CD4-positive, alpha-beta T cell treated with Interleukin-6 at 100 ng/mL for 8 hours (primary cell): ENCODE measurements at places on chromosomes 16 and 17.

- DNase-seq, result no peak
These were observed 975 bp downstream of the CHD9 start for GRCh38 chr16:53055541-53056391.

DNA sequence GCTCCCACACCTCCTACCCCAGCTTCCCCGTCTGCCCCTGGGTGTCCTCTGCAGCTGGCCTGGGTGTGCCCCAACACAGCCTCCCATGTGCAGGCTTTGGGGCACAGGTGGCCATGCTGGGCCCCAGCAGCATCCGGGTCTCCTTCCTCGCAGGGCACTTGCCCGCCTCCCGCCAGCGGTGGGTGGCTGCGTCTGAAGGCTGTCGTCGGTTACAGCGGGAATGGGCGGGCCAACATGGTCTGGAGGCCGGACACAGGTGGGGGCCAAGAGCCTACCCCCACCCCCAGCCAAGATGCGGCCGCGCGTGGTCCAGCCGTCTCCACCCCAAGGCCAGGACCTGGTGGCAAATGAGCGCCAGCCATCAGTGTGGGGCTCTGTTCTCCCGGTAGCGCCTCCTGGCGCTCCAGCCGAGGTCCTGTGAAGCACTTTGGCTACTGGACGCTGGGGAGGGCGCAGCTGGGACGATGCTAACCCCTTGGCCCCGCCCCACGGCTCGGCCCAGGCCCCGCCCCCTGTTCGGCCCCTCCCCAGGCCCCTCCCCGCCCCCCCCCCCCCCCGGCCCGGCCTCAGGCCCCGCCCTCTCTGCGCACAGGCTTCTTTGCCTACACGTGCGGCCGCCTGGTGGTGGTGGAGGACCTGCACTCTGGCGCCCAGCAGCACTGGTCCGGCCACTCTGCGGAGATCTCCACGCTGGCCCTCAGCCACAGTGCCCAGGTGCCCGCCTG is 7.3 kb upstream of the RHOT2 start:
- peak; percentile 65 for DNase-seq

- no peak for DNase-seq
These were observed 91.8 kb upstream of the CLEC18A start for GRCh38 chr16:69859105-69859989.

DNA sequence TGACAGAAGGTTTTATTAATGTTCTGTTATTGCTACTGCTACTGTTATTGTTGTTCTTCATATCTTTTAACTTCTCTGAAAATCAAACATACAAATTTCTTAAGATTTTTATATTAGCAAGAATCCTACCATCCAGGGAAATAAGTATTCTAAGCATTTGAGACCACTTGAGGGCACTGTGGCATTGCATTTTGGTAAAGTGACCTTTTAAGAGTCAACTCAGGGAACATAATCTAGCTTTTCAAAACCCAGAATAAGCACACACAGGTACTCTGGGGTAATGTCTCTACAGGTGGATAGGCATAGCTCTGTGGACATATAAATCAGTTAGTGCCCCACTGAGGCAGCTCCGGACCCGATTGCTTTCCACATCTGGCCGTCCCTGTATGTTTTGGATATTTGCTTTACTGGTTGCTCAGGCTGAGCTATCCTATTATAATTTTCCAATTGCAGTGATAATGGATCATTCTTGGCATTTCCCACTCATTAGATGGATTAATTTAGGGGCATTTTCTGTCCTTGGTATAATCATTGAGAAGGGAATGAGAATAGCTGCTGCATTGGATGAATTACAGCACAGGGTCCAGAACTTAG is 1425.1 kb upstream of the CDH8 start:
- no peak for DNase-seq

GRCh38 chr16:9850817-9851216 is 331.4 kb downstream of the GRIN2A start:
- no peak for DNase-seq

GRCh38 chr17:64658931-64659330 is 3.2 kb downstream of the SMURF2 start:
- DNase-seq, result no peak

- DNase-seq, result no peak
These were observed 13.0 kb downstream of the CA10 start for GRCh38 chr17:52145476-52145875.

DNA sequence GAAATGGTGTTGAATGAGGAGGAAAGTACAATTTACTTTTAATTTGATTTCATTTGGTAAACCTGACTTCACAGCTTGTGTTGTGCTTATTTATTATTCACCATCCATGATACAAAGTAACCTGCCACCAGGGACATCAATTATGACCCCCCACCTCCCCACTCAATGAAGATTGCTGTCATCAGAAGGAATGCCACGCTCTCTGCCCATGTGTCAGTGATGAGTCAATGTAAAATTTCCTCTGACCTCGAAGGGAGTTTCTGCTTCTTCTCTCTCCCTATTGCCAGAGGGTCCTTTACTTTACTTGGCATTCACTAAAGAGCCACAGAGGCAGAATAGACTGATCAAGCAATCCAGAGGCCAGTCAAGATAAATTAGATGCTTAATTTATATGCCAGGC is 759.7 kb downstream of the CDH11 start:
- no peak for DNase-seq

- no peak for DNase-seq
These were observed 9.4 kb downstream of the BAHCC1 start for GRCh38 chr17:81404558-81405165.

GRCh38 chr17:45060382-45060796 is 728 bp upstream of the NMT1 start:
- no peak for DNase-seq

GRCh38 chr16:79798416-79799053 is 198.0 kb upstream of the MAF start:
- no peak for DNase-seq

DNA sequence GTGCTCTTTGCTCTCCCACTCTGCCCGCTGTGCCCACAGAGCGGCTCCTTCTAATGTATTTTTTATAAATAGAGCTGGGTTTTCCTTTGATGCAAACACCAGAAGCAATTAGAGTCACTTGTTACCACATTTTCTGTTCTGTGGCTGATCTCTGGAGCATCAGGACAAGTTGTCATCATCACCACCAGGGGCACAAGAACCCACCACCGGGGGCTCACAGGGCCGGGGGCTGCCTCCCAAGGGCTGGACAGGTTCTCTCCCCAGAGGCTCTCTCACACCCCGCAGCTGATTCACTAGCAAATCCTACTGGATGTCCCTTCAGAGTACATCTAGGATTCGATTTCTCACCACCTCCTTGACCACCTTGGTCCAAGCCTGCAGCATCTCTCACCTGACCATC is 18.5 kb downstream of the C16orf82 start:
- no peak for DNase-seq

DNA sequence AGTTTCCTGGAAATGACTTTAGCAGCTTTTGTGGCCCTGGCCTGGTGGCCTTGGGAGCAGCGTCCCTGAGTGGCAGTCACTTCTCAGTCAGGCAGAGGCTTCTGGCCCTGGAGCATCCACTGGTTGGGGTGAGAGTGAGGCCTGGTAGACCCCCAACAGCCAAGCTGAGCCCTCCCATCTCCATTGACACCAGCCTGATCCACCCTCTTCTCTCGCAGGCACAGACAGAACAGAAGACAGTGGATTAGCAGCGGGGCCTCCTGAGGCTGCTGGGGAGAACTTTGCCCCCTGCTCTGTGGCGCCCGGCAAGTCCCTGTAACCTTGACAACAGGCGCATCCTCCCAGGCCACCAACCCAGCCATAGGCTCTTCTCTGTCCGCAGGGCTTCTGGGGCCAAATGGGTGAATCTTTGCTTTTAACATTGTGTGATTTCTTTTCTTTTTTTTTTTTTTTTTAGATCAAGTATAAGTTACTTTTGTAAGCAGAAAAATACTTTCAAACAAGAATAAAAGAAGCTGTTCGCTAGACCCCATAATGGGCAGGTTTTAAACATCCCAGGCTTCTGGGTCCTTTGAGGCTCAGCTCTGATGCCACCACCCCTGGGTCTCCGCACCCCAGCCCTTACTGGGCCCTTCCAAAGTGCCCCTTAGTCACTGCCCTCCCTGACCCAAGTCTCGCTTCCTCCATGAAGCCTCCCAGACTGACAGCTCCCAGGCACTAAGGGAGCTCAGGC is 12.7 kb upstream of the FLYWCH1 start:
- no peak for DNase-seq

DNA sequence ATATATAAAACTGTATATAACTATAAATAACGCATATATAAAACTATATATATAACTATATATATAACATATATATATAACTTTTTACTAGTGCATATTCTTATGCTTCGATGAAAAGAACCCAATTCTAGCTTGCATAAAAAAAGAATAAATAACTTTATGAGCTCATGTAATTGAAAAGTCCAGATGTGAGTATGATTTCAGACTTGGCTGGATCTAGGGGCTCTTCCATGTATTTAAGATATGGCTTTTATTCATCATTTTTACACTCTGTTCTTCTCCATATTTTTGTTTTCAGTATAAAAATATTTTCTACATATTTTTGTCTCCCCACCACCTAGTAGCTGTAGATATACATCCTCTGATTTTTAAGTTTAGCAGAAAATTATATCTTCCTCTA is 417.5 kb downstream of the CDH11 start:
- DNase-seq, result no peak

DNA sequence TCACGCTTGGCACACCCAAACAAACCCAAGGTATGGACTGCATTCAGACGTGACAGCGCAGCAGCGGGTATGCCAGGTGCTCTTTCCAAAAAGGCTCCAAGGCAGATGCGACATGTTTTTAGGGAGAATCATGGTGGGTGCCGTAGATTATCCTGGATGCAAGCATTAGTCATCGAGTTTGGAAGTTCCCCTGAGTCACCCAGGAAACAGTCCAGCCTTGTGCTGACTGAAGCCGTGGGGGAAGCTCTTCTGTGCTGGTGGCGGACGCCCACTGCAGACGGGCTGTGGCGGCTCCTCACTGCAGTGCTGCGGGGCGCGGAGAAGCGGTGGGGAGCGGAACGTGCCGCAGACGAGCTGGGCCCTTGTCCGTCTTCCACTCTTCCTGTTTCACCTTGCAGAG is 13.9 kb downstream of the JPT2 start:
- no peak for DNase-seq

DNA sequence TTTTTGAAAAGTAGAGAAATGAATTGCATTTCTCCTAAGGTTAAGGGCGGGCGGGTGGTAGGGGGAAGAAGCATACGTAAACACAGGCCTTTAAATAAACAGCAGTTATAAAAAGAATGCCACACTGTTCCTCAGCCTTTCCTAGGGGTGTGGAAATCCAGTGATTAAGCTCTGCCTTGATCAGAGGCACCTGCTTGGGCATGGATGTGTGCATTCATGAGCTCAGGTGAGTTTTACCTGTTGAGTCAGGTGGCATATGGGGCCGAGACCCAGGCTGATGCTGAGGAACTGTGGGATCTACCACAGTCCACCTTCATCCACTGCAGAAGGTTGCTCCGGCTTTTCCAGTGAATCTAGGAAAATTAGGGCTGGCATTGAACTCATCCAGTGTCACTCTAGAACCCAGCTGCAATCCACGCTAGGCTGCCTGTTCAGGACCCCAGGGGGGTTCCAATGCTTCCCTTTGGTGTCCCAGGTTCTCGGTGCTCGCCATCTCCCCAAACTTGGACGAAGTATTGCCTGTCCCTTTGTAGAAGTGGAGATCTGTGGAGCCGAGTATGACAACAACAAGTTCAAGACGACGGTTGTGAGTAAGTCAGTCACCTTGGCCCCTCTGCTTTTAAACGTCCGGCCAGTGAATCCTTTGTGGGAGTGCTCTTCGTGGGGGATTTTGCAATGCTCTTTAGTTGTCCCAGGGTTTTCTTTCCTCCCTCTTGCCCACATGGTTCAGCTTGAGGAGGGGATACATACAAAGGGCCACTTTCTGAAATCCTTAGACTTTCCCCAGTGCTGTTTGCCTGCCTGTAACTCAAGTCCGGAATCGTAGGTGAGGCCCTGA is 72.7 kb downstream of the SDR42E1 start:
- no peak for DNase-seq

DNA sequence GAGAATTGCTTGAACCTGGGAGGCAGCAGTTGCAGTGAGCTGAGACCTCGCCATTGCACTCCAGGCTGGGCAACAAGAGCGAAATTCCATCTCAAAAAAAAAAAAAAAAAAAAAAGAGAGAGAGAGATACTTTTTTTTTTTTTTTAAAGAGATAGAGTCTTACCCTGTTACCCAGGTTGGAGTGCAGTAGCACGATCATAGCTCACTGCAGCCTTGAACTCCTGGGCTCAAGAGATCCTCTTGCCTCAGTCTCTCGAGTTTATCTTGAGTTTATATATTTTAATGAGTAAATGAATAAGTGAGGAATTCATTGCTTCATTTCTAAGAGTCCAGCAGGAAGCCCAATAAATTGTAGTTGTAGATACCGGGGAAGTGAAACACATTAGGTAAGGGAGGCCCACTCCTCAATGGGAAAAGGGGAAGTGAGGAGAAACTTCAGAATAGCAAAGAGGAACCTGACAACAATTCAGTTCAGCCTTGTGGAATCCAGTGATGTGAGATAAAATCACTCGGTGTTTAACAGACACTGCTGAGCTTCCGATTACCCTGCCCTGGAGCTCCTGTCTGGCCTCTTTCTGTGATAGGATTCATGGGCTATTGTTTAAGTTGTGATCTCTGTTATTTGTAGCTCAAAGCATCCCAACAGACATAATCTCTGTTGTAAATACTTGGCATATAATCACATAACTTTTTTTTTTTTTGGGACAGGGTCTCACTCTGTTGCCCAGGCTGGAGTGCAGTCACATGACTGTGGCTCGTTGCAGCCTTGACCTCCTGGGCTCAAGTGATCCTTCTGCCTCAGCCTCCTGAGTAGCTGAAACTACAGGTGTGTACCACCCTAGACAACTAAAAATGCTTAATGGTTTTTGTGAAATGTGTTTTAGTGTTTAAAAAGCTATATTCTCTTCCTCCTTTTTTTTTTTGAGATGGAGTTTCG is 15.8 kb upstream of the ITGAM start:
- DNase-seq, result no peak

- DNase-seq, result peak; percentile 71
These were observed at the start of gene PRR29 for GRCh38 chr17:63998050-63998720. TSS of gene PRR29 (plus strand) at chr17:63998351. CDS start at chr17:63998365, 14 bp downstream.

DNA sequence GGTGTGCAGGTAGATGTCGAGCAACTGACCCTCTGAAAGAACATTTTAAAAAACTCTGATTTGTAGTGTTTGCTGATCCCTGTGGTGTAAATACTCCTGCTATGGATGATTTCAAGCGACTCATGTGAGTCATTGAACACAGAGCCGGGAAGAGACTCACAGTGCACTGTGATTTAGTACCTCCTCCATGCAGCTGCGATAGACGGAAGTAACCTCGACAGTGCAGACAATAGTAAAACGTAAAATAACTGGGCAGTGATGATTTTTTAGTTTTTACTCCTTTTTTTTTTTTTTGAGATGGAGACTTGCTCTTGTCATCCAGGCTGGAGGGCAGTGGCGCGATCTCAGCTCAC is 8.7 kb downstream of the TBX21 start:
- no peak for DNase-seq

GRCh38 chr16:65667011-65667578 is 545.2 kb upstream of the CDH11 start:
- no peak for DNase-seq
